ENCODE measurements at places on chromosomes 6 and 20. TPM values are rescaled to one million over a fixed set of nuclear protein-coding genes. Genes with fewer than 3 reads are reported as not detected.

- H3K4me3 ChIP-seq, result no peak overlapping the region
- peaks cover 65% of the 10 kb centered on the region for H3K4me1 ChIP-seq
Observed at GRCh38 chr20:53917145-53918019, 153.0 kb downstream of the BCAS1 start.

DNA sequence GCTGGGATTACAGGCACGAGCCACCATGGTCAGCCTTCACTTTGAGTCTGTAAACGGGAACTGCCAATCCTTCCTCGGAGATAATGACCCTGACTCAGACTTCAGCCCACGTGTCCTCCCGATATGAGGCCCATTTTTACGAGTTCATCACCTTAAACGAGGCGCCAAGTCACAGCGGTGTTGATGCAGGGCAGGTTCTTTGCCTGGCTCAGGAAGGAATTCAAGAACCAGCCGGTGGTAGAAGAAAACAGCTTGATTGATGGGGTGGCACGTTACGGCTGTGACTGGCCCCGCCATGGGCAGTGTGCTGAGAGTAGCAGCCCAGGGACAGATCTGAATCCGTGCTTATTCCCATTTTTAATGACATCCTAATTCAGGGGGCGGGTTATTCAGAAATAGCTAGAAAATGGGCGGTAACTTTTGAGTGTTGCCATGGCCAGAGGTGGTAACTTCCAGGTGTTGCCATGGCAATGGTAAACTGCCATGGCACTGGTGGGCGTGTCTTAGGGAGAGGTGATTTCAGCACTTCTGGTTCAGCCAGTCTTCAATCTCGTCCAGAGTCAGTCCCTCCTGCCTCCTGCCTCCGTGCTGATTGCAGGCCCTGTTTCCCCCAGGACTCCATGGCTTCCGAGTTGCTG is 9.1 kb upstream of the MAP1LC3A start:
- no peaks in the 10 kb centered on the region for H3K36me3 ChIP-seq
- H3K4me1 ChIP-seq, result no peaks in the 10 kb centered on the region
- no peak overlapping the region for H3K27ac ChIP-seq
- no peaks in the 10 kb centered on the region for H3K27me3 ChIP-seq
- H3K4me3 ChIP-seq, result no peak overlapping the region
- peak; percentile 23 for DNase-seq

DNA sequence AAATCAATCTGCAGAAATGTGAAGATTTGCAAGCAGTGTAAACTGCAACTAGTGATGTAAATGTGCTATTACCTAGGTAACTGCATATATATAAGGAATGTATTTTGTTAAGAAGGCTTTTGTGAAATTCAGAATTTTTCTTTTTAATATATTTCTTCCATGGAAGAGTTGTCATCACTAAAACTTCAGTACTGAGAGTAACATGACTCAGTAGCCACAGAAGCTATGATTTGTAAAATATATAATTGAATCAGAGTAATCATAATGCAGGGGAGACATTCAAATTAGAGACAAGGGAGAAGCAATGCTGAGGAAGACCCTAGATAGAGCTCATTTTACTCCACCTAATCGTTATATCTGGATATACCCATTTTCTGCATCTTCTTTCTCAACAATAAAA is 141.7 kb downstream of the ADGRG6 start:
- no peaks in the 10 kb centered on the region for H3K27me3 ChIP-seq
- H3K36me3 ChIP-seq, result no peaks in the 10 kb centered on the region
- H3K4me3 ChIP-seq, result no peak overlapping the region
- DNase-seq, result no peak

DNA sequence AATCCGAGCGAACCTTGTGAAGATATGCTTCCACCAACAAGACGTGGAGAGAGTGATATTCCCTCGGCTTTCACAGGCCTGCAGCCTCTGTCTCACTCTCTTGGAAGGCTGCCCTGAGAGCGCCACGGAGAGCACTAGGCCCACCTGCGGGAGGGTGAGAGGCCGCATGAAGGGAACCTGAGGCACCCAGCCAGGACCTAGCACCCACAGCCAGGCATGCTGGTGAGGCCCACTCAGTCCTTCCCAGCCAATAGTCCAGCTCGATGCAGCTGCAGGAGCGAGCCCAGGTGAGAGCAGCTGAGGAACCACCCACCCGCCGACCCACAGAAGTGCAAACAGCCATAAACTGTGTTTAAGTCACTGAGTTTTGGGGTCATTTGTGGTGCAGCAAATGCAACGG is 227.2 kb downstream of the QKI start:
- no peak overlapping the region for H3K27ac ChIP-seq
- H3K27me3 ChIP-seq, result no peaks in the 10 kb centered on the region
- no peaks in the 10 kb centered on the region for H3K4me1 ChIP-seq
- no peak for DNase-seq
- no peaks in the 10 kb centered on the region for H3K36me3 ChIP-seq
- no peak overlapping the region for H3K4me3 ChIP-seq

KIAA1755 gene
- total RNA-seq, result not detected

- no peak for DNase-seq
- no peak overlapping the region for H3K4me3 ChIP-seq
- H3K27me3 ChIP-seq, result no peaks in the 10 kb centered on the region
- H3K27ac ChIP-seq, result no peak overlapping the region
- H3K36me3 ChIP-seq, result no peaks in the 10 kb centered on the region
Observed at GRCh38 chr6:128389820-128390534, 130.4 kb downstream of the PTPRK start.

DNA sequence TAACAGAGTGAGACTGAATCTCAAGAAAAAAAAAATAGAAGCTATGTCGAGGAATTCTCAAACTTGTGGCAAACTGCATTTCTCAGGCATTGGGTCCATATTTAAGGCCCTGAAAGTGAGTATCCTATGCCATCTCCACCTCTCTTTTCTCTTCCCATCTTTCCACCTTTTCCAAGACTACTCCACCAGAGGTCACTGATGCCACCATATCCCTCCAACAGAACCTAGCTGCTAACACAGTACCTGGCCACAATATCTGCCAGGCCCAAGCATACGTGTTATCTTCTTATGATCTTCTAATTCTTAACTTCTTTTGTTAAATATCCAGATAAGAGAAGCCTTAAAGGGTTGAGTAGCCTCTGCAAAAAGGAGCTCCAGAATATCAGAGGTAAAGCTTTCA is 8.2 kb upstream of the ADGRF4 start:
- no peaks in the 10 kb centered on the region for H3K4me1 ChIP-seq
- H3K36me3 ChIP-seq, result no peaks in the 10 kb centered on the region
- DNase-seq, result no peak
- H3K27me3 ChIP-seq, result no peaks in the 10 kb centered on the region
- no peak overlapping the region for H3K27ac ChIP-seq

MCCD1 gene
- not detected for total RNA-seq

LTV1 gene
- total RNA-seq, result 51.8 TPM

ABHD12 gene
- total RNA-seq, result 40.6 TPM
